ENCODE measurements at places on chromosomes 7 and 10.

- no peak for DNase-seq
These were observed 22.8 kb upstream of the PDZD8 start for GRCh38 chr10:117398029-117398428.

DNA sequence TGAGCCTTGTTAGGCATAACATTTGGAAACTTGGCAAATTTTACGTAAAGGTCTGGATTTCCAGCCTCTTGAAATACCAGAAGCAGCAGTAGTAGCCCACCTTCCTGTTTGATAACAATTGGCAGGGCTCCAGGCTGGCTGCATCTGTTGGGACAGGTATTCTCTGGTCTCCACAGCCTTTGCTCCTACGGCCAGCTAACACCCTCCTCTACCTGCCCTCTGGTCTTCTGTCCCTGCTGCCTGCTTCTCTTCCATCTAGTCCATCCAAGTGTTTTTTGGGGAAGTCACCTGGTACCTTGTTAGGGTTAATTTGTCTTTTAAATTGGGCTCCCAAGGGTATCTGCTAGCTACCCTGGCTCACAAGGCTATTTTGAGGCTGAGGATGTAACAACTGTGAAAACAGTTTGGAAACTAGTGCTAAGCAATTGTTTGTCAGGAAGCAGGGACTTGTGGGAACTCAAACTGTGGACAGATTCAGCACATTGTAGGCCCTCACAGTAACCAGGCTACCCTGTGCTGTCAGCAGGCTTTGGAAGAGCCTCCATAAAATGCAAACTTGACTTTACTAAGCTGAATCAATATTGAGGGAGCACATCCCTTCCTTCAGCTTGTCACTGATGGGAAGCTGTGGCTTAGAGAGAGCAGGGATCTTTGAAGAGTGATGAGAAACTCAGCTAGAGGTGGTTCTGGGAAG, 8.5 kb downstream of the RPS24 start:
- DNase-seq, result no peak

DNA sequence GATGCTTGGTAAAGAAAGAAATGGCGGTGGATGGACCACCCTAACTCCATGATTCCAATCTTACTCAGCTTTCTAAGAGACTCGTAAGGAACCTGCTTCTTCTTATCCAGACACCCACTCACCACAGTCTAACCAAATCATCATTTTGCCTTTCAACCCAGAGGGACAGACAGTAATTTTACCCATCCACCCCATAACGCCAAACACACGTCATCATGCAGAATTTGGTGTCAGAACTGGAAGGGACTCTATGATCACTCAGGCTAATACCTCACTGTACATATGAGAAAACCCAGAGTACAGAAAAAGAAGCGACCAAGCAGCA, 388 bp downstream of the ECD start:
- no peak for DNase-seq

- no peak for DNase-seq
These were observed 86.3 kb downstream of the ALOX5 start for GRCh38 chr10:45460235-45460878.

DNA sequence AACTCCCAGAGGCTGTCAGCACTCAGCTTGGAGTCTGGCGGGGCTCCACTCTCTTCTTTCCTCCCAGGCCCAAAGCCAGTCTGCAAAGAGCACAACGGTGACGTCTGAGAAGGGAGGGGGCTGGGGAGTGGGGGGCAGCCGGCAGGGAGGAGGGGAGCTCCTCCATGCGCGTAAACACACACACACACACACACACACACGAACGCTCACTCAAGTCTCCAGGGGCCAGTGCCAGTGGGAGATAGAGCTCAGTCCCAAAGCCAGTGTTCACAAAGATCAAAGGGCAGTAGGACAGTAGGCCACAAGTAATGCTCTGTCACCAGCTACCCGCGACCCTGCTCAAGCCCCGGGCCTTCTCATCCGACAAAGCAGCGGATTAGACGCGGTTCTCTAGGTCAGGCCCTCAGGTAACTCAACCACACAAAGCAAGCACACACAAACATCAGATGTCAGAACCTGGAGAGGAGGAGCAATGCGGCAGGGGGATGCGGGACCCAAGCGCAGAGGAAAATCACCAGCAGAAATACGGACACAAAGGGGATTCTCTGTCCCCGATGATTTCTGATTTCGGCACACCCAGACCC, 19.9 kb downstream of the TCAF1 start:
- peak; percentile 34 for DNase-seq

DNA sequence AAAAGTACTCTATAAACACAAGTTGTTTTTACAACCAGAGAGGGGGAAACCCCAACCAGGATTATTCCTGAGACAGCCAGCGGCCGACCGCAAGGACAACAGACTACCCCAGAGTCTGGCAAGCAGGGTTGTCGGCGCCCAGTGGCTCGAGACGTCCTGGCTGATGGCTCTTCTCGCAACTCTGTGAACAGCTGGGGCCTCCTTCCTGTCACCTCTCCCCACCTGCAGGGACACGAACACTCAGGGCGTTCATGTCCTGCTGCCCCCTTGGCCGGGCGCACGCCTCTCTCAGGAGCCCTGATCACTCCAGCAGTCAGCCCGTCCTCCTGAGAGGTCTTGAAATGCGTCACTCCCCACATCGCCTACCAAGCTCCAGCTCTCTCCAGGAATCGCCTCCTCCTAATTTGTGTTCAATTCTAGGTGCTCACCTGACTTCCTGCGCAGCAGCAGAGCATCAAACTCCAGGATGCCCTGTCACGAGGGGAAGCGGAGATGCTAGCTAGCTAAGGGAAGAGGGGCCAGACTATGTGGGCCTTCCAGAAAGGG, 66.4 kb upstream of the TNRC18 start:
- DNase-seq, result no peak

DNA sequence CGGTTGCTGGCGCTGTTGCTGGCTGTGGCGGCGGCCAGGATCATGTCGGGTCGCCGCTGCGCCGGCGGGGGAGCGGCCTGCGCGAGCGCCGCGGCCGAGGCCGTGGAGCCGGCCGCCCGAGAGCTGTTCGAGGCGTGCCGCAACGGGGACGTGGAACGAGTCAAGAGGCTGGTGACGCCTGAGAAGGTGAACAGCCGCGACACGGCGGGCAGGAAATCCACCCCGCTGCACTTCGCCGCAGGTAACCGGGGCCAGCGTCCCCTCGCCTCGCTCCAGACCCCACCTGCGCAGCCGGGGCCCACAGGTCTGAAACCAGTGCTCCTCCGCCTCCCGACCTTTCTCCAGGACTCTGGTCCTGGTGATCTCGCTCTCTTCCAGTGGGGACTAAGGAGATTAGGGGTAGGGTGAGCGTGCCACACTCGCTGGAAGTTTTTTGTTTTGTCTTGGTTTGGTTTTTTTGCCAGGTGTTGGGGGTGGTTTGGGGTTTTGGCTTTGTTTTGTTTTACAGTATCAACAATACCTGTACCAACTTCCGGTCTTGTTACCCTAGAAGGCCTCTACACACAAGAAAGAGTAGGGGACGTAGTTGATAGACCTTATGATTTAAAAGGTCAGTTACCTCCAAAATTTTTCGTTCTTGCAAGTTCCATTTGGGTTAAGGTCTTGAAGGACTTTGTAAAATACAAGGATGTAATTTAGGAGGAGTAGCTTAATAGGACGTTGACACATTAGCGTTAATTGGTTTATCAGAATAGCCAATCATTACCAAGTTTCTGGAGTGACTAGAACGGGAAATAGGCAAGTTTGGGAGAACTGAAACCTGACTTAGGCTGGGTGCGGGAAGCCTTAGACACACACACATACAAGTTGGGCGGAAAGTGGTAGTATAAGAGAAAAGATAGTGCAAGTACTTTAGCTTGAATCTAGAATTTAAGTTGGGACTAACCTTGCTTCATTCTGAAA, 704 bp downstream of the TNKS2 start:
- DNase-seq, result peak; percentile 56

- no peak for DNase-seq
These were observed 27.0 kb upstream of the FRAT2 start for GRCh38 chr10:97361537-97361901.

GRCh38 chr7:127245002-127245401, 7.7 kb downstream of the GRM8 start:
- DNase-seq, result no peak

- no peak for DNase-seq
These were observed 19.1 kb upstream of the OTUD1 start for GRCh38 chr10:23419655-23420329.

DNA sequence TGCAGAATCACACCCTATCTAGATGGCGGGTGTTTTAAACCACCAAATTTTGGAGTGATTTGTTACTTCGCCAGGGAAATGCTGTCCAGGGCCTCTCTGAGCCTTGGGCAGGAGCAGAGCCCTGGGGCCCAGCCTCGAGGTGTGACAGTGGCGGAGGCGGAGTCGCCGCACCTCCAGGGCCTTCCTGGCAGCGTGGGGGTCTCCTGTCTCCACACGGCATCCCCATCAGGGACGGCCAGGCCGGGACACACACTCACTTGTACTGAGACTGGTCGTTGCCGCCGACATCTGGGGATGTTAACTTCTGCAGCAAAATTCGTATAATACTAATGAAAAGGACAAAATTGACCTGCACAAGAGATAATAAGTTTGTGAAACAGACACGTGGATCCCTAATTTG, 110.7 kb downstream of the VIPR2 start:
- no peak for DNase-seq

GRCh38 chr7:129741743-129742213, 130.3 kb downstream of the NRF1 start:
- DNase-seq, result no peak

DNA sequence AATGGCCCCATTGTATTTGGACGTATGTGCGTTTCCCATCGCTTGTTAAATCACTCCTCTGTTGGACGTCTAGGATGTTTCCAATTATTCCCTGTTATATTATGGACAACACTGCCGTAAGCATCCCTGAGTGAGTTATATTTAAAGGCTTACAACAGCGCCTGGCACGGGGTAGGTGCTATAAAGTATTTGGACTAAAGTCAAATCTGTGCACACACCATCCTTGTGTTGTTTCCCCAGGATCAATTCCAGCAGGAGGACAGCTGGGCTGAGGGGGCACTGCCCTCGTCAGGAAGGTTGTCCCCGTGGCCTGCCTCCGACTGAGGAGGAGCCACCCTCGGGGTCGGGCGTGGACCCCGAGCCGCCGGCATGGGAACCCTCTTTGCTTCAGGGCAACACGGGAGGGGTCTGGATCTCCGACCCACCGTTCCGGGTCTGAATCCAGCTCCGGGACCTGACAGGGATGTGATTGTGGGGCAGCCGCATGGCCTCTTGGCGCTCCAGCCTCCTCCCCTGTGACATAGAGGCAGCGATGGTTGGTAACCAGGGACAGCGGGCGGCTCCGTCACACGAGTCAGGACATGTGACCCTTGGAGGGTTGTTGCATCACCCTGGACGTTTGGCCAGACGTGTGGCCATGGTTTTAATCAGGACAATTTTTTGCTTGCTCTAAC, 1.5 kb upstream of the JAKMIP3 start:
- DNase-seq, result no peak

DNA sequence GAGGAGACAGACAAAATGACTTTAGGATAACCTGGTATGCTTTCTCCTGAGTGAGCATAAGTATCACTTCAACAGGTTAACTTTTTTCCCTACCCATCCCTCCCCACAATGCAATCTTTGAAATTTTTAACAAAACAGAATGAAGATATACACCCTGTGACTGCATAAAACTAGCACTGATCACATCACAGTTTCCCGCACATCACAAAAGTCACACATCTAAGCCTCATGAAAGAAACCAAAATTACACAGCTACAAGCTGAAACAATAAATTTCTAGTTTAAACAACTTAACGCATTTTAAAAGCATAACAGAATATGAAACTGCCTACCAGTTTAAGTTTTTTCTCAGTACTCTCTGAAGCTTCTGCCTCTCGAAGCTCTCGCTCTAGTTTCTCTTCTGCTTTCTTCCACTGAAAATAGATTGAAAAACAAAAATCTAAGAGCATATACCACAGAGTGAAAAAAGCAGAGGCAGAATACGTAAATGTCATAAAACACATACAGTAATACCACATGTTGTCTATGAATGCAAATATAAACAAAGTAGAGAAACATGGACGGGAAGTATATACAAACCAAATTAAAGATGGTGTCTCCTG, 18.1 kb downstream of the NOC3L start:
- DNase-seq, result no peak

GRCh38 chr10:43569681-43570080, 4.7 kb downstream of the ZNF239 start:
- DNase-seq, result no peak

DNA sequence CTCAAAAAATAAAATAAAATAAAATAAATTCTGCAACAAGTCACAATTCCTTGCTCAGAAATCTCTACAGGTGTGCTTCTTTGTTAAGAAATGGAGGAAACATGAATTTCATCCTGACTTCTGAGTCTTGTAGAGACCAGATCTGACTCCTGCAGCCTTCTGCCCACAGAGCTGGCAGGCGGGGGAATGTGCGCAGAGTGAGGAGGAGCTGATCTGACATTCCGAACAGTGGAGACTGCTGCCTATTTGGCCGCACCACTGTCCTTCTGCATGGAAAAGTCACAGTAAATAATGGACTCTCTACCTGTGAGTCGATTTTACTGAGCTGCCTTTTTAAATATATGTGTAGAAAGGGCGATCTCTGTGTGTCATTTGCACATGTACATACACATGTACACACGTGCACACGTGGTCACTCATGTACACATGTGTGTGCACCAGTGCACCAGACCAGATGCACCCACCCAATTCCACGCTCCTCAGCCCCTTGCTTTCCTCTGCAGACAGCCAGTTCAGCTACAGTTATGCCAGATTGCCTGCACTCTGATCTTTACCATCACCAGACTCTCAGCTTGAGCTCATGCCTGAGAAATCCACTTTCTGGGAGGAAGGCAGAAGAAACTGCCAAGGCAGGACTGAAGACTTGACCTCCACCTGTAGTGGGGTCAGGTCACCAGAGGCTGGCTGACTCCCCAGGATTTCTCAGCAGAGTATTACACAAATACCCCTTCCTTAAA, 54.9 kb downstream of the IKZF1 start:
- DNase-seq, result no peak

- peak; percentile 60 for DNase-seq
These were observed 161.3 kb upstream of the NPVF start for GRCh38 chr7:25389489-25390106.

DNA sequence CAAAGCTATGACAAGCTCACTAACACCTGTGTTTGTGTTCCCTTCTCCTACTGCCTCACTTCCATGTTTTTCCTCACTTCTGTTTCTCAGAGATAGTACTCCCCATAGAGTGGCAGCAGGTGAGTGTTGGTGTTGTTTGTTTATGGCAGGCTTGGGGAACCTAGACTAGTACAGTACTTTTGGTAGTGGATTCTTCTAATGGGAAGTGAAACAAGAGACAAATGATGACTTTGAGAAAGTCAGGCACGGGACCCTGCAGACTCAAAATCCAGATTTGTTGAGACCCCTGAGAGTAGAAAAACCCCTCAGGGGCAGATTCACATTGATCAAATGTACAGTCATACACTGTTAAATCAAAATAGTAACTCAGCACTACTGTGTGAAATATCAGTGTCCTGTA, 6.4 kb upstream of the CFAP69 start:
- DNase-seq, result no peak

GRCh38 chr7:5693529-5693928, 87.9 kb downstream of the RNF216 start:
- peak; percentile 56 for DNase-seq

GRCh38 chr7:155449008-155449868, 8.7 kb upstream of the EN2 start:
- no peak for DNase-seq

- peak; percentile 49 for DNase-seq
These were observed 88.4 kb downstream of the DIP2C start for GRCh38 chr10:600876-601659.
